ENCODE measurements at places on chromosomes 1 and 21.

DNA sequence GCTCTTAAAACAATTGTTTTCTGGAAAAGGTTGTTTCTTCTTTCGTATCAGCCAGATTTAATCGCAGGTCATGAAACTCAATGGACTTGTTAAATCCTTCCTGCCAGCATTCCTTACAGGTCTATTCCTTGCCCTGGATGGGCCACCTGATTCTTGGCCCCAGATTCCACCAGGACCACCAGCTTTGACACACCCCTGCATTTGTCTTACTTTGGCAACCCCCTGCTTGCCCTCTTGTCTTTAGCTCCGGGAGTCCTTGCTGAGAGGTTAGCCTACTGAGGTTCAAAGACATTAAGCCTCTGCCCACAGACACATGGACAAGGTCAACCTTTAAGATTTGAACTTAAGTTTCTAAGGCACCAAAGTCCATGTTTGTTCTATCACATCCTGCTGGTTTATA is 27.1 kb upstream of the DAB1 start:
- no peak for DNase-seq

DNA sequence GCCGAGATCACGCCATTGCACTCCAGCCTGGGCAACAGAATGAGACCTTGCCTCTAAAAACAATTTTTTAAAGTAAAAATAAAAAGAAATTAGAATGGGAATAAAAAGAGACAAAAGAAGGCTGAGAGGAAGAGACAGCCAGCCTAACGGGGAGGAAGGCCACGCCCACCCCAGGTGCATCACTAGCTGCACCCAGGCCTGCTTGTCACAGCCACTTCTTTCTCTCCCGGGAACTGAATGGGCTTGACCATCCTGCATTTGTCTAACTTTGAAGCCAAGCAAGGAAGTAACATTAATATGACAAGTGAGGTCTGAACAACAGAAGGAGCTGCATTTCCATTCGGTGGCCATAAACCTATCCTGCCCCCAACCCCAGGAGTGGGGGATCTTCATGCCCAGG is 20.8 kb upstream of the EFNA1 start:
- DNase-seq: no peak

DNA sequence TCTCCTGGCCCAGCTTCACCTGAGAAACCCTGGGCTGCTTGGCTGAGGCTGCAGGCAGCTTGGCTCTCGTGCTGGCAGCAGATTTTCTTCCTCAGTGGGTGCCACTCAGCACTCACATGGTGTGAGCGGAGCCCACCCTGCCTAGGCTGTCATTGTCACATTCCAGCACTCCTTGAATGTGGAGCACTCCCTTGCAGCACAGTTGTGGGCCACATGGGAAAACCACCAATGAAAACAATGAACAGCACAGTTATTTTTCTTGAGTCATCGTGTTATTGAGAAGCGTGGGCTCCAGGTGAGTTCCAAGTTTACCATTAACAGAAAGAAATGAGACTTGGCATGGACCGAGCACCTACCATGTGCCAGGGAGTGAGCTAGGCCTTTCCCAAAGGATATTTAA is 27.2 kb upstream of the TRIM67 start:
- DNase-seq: peak; percentile 18

DNA sequence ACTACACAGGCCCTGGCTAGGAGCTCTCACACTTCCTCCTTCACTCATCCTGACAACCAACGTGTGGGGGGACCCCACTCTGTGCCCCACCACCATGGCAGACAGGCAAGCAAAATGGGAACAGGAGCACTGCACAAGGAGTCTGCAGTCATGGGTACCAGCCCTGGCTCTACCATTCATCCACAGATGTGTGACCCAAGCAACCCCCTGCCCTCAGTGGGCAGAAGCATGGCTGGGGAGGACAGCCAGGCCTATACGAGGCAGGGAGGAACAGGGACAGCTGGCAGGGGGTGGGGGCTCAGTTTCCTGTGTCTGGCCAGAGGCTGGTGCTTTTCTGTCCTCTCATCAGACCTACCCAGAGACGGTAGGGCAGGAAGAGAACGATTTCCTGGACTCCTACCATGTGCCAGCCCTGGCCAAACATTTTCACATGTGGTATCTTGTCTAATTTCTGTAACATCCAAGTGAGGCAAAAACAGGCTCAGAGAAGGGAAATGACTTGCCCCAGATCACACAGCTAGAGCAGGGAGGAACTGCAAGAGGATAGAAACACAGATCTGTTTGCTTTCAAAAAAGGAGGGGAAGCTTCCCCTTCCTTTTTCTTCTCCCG is 178.0 kb downstream of the HIVEP3 start:
- DNase-seq: no peak

Measured in RCC 7860 (cell line).